ENCODE measurements at places on chromosomes 4 and X. TPM values are rescaled to one million over a fixed set of nuclear protein-coding genes. Genes with fewer than 3 reads are reported as not detected.

DNA sequence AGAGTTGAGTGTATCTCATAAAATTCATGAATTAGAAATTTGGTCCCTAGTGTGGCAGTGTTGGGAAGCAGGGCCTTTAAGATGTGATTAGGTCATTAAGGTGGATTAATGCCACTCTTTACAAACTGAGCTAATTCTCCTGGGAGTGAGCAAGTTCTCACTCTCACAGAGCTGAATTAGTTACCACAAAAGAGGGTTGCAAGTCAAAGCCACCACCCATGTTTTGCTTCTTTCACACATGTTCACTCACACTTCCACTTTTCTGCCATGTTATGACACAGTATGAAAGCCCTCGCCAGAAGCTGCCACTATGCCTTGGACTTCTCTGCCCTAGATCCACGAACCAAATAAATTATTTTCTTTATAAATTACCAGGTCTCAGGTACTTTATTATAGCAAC is 332.1 kb downstream of the ARAP2 start:
- DNase-seq = no peak

STBD1 gene
- 5.0 TPM for total RNA-seq

DNA sequence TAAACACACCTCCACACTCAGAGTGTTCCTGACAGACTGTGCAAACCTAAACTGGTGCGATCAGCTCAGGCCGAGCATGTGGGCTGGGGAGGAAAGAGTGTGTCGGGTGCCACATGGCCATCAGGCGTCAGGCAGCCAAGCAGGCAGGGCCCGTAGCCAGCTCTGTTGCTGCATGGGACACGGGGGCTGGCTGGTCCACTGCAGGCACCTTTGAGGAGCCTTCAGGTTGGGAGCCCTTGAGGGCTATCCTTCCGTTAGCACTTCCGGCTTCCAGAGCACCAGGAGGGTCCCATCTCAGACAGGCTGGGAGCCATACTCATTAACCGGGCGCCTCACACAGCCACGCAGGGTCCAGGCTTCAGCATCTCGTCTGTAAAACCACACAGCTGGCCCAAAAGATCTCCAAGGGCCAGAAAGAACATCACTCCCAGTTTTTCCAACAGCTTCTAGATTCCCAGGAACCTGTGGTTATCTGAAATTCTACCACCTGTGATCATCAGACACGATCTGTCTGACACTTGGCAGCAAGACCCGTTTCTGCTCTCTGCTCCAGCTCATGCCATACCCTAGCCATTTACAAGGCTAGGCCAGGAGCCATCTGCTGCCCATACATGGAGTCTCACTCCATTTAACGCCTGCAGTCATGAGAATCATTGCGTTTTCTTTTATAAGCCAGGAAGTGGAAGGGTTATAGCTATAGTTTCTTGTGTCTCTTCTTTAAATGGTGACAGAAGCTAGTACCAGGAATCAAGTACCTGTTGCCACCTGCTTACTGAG is 87.5 kb downstream of the NSUN7 start:
- no peak for DNase-seq

- DNase-seq = no peak
Observed at GRCh38 chrX:73963682-73964081, 340.3 kb upstream of the ZCCHC13 start.

DNA sequence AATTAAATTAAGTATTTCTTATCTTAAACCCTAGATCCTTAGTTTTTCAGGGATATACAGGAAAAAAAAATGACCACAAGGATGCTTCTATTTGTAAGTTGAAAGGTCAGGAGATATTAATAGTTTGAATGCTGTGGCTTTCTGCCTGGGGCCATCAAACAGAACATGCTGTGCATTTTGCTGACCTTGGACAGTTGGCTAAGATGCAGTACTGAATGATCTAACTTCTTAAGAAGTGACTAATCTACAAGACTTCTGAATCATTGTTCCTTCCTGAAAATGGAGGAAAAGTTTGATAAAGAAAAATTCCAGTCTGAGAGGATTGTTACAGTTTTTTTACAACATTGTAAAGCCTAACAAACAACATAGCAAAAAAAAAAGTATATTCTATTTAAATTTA is 237.8 kb upstream of the JADE1 start:
- DNase-seq = peak; percentile 76

GRCh38 chr4:68373513-68373912 is 23.6 kb upstream of the YTHDC1 start:
- peak; percentile 76 for DNase-seq

DNA sequence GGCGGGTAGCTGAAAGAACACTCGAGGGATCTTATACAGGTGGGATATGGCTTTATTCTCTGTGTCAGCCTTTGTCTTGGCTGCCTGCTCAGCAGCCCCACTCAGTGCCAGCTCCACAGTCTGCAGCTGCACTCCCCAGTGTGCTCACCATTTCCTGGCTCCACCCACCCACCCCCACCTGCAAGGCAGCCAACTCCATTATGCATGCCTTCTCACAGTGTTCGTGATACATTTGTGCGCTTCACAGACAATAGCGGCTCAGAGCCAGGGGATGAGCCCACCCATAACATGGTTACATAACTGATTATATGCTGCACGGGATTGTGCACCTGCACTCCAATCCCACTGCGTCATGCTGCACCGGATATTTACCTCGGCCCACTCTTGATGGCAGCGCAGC is 8.8 kb upstream of the TMEM128 start:
- no peak for DNase-seq

DNA sequence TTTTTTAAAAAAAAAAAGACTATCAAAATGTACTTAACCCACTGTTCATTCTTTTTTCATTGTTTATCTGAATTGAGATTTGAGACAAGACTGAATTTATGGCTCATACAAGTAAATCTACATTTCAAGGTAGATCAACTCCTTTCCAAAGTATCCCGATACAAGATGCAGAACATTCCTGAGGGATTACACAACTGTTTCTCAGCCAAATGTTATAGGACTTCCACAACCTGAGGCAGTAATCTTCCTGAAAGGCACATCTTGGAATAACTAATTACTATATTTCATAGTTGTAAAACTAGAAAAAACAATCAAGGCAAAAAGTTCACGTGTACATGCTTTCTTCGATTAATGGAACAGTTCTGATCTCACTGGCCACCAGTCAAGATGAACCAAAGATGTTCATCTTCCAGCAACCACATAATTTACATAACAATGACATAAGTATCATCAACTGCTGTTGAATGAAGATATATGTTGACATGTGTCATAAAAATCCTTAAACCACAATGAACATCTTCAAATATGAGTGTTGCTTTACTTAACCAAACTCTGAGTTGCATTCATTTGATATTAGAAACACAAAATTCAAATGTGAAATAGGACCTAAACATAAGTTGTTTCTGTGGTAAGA is 225.2 kb upstream of the DKK2 start:
- DNase-seq = no peak

DNA sequence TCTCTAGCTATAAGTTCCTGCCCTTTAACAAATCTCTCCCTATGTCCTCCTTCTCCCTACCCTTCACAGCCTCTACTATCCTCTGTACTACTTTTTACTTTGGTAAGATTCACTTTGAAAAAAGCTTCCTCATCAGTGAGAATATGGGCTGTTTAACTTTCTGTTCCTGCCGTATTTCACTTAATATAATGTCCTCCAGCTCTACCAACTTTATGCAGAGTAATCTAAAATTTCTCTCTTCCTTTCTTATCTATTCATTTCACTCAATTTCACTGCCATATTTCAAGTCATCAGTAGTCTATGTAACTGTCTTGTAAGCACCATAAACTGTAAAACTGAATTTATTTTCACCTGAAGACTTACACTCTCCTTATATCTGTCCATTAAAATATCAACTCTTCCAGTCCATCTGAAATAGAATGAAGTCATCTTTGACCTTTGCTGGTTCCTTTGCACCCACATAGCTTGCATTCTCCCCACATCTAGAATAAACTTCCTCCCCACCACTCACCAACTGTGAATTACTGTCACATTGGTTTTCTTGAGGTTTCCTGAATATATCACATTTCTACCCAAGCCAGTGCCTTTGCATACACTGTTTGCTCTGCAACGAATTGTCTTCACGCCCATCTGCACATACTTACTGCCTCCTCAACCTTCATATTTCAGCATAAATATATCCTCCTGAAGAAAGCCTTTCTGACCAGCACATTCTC is 54.6 kb downstream of the ARAP2 start:
- DNase-seq = no peak

DNA sequence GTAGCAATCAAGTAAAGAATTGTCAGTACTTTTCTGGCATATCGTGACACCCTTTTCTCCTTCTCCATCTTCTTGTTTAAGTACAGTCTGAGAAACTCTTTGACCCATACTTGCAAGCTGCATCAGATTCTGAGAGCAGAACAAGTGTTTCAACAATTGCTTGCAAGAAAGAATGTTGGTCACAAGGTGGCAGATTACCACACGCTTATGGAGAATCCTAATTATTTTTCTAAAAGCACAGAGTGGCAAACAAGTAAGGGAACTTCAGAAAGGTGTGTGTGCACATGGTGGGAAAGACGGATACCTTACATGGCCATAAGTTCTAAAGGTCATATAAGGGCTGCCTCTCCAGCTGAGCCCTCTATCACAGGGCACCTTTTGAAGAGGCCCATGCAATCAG is 136.4 kb upstream of the FGF13 start:
- DNase-seq = no peak

- no peak for DNase-seq
Observed at GRCh38 chr4:166128403-166128802, 255.4 kb downstream of the TLL1 start.

DNA sequence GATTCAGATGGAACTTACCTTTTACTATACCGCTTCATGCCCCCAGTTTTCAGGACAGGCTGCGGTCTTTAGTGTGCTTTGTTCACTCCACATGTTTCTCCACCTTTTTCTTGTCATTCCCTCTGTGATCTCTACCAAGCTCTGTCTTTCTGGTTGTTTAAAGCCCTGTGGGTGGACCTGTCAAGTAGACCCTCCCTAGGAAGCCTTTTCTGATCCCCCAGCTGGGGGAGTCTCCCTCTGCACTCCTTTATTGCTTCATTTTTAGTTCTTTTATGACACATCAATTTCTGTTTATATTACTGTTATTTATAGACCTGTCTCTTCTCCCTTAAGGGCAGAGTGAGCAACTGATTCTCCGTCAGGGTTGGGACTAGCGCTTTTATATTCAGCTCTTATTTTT is 150.2 kb downstream of the C4orf33 start:
- no peak for DNase-seq

GASK1B gene
- total RNA-seq = 556 TPM

- DNase-seq = no peak
Observed at GRCh38 chrX:30814978-30815377, 74.1 kb downstream of the TAB3 start.

CT45A10 gene
- not detected for total RNA-seq

GRCh38 chr4:107640197-107640596 is 79.8 kb downstream of the PAPSS1 start:
- no peak for DNase-seq

- no peak for DNase-seq
Observed at GRCh38 chrX:16664626-16665025, 14.7 kb downstream of the S100G start.

- DNase-seq = no peak
Observed at GRCh38 chrX:153527208-153527607, 9.8 kb downstream of the ATP2B3 start.

DNA sequence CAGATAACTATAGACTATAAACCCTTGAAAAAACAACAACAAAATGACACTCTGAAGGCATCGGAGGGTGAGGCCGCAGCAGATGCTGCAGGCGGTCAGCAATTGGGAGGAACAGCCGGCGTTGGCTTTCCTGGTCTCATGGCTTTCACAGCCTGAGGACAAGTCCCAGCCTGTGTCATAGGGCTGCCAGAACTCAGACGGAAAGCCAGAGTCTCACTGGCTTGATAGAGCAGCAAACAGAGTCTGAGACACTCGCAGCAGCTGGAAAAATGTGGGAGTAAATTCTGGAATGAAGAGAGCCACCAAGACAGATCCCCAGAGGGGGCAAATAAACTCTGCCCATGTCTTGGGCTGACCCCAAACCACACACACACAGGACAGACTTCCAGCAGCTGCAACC is 86.3 kb downstream of the PPP2R2C start:
- DNase-seq = no peak

AVPR2 gene
- 0.81 TPM for total RNA-seq

DNA sequence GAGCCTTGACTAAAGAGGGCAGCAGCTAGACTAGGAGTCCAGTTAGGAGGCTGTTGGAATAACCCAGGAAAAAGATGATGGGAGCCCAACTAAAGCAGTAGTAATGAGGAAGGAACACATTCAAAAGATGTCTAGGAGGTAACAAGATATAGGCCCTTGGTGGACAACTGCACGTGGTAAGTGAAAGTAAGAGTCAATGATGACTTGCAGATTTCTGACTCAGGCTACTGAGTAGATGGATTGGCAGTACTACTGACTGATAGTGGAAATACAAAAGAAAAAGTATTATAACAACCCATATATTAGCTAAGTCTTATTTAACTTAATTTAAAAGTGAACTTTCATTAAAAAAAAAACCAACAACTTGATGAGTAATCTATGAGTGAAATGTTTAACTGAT is 74.0 kb downstream of the PAK3 start:
- DNase-seq = no peak
